K562 (cell line): ENCODE measurements at places on chromosomes 12 and 14. TPM values are rescaled to one million over a fixed set of nuclear protein-coding genes. Genes with fewer than 3 reads are reported as not detected.

DNA sequence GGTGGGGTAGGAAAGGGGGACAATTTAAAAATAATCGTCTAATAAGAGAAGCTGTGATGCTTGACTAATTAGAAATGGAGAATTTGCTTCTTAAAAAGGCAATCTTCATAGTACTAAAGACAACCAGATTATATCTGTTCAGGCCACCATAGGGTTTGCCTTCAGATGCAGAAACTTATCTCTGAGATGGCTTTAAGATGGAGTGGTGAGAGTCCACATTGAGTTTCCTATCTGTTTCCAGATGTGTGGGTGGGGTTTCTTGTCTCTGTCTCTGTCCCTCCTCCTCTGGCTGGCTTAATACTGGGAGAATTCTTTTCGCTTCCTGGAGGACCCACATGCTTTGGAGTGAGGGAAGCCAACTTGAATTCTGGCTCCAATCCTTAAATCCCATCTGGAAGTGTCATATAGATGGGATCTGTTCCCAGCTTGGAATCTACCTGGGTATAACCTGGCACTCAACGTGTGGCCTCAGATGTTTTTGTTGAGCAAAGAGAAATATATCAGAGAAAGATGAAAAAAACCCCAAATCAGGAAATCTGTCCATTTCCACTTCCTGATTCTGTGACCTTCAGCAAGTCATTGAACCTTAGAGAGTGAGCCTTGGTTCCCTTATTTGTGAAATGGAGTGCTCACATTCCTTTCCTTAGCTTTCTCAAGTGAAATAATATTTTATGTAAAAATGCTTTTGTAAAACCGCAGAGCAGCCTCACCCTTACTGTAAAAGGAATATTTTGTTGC, 66.4 kb downstream of the CHST11 start:
- no peak for DNase-seq

DNA sequence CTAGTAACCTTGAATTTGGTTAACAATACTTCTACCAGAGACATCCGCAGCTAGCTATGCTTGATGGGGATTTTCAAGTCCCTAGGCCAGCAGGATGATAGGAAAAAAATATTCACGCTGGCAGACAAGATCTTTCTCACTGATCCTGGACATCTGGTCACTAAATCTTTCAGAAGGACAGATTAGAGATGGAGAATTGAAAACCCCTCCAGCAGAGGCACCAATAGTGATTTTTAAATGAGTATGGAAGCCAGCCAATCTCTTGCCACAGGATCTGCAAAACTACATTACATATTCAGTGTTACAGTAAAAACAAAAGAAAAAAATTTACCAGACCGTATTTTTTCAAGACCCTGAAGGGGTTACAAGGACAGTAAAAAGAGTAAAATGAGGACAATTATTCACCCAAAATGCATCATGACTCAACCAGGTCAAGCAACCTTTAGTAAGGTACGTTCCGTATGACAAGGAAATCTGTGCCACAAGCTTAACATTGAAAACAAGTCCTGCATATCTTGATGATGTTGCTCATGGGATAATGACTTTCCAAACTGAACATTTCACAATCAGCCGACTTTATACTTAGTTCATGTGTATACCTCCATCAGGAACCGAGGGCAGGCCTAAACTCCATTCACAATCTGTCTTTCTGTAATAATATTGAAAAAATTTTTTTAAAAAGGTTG, 239.5 kb downstream of the GXYLT1 start:
- DNase-seq = no peak

- DNase-seq = no peak
Observed at GRCh38 chr14:56805992-56806727, 4.1 kb downstream of the OTX2 start.

- DNase-seq = no peak
Observed at GRCh38 chr14:57171903-57172302, 96.8 kb downstream of the EXOC5 start.

DNA sequence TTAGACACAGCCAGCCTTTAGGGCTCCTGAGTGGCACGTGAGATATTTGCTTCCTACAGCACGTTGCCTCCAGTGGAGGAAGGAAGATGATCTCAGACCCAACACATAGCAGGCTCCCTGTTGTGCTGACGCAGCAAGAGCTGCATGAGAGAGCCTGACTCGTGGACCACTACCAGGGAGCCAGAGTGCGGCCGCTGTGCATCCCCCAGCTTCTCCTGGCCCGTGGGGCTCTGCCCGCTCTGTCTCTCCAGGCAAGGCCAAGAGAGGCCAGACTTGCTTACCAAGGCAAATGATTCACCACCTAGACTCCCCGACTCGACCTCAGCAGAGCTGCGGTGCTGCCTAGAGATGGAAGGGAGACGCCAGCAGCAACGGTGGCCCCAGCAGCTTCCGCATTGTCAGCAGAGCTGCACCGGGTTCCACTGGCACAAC, 37.5 kb downstream of the MAP3K9 start:
- no peak for DNase-seq

DNA sequence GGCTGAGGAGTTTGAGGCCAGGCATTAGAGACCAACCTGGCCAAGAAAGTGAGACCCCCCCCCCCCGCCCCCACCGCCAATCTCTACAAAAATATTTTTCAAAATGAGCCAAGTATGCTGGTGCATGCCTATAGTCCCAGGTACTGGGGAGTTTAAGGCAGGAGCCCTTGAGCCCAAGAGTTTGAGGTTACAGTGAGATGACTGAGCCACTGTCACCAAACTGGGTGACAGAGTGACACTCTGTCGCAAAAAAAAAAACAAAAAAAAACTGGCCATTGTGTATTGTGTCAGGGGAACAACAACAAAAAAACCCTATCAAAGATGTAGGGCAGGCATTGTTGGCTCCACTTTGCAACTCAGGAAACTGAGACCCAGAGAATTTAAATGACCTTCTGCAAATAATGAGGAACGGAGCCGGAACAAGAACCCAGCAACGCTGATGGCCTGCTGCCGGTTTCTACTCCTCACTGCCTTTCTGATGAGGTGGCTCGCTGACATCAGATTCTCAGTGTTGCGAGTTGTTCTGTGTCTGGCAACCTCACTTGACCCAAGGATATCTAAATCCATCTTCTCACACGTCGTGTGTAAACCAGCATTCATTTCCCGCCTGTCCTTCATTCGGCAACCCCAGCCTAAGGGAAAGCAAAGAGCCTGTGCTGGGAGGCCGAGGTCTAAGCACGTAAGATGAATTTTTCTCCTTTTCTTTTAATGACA, 195.2 kb upstream of the CRY1 start:
- no peak for DNase-seq

DNA sequence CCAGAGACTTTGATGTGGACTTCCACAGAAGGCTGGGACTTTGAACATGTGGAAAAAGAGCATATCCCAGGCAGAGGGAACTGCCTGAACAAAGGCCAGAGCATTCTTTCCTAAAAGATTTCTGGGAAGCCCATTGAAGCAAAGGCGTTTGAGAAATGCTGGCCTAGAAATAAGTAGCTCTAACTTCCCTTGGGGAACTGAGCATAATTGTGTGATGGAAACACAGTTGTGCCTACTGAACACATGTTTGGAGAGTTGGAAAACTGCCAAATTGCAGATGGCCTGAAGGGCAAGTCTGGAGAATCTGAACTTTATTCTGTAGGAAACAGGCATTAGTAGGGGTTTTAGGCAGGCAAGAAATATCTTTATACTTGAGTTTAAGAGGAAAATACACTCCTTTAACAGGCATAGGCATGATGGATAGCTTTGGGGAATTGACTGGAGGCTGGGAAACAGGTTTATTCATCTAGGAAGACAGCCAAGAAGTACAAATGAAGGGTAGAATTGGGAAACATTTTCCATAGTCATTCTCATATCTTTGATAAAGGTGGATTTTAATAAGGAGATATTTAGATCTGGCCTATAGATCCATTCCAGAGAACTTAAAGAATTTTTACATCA, 134.1 kb downstream of the TPH2 start:
- DNase-seq = no peak

- DNase-seq = no peak
Observed at GRCh38 chr14:101255765-101256125, 305.6 kb upstream of the DIO3 start.

DNA sequence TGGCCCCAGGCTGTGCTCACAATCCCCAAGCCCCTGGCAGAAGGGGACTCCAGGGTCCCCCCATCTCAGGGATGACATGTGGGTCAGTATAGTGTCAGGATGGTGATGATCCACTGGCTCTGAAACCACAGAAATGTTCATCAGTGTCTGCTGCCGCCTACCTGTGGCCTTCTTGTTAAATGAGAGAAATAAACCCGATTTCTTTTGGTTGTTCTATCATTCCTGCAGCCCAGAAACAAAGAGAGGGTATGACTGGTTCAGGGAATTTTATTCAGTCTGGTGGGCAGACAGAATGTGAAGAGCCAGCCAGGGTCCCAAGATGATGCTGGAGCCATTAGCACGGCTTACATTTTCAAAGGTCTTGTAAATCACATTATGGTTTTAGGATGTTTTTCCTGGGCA, 86.6 kb downstream of the CRADD start:
- DNase-seq = no peak

DNA sequence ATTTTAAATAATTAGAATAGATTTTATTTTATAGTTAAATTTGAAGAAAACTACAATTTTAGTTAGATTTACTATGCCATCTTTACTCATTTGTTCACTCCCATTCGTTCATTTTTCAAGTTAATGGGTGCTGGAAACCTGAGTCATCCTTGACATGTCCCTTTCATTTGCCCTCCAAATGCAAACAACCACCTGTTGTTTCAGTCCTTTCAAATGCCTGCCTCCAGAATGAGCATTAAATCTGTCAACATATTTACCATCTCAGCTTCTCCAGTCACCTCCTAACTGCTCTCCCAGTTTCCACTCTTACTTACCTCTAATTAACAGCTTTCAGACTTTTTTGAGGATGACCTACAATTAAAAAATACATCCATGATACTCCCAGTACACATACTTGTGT, 375.5 kb downstream of the RAD51B start:
- no peak for DNase-seq

DNA sequence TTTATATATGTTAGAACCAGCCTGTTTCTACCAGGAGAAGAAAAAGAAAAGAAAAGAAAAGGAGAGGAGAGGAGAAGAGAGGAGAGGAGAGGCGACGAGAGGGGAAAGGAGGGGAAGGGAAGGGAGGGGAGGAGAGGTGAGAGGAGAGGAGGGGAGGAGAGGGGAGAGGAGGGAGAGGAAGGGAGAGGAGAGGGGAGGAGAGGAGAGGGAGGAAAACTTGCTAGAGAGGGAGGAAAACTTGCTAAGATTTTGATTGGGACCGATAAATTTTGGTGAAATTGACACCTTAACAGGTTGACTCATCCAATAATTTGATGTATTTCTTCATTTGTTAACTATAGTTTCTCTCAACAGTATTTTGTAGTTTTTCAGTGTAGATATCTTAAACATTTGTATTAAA, 164.0 kb upstream of the SYT1 start:
- DNase-seq = no peak

GRCh38 chr14:53929871-53930715, 26.5 kb downstream of the BMP4 start:
- DNase-seq = peak; percentile 13

- no peak for DNase-seq
Observed at GRCh38 chr12:50397117-50397650, 775 bp upstream of the FAM186A start.

GRCh38 chr12:95736631-95737030, 53.9 kb downstream of the NTN4 start:
- no peak for DNase-seq

- peak; percentile 11 for DNase-seq
Observed at GRCh38 chr12:93970900-93971688, 177.3 kb upstream of the PLXNC1 start.

The SLC24A4 gene
- not detected in 2 replicates for total RNA-seq

The KRT79 gene
- 0.09 and 0.27 TPM in 2 replicates for total RNA-seq

The MIA2 gene
- 10.4 and 12.8 TPM in 2 replicates for total RNA-seq

The NTN4 gene
- total RNA-seq = 0.13 TPM in 1 of 2 replicates, not detected in the other

The ADCY6 gene
- total RNA-seq = 0.87 and 1.0 TPM in 2 replicates

The JPH4 gene
- 0.13 TPM in 2 replicates for total RNA-seq

The TRPV4 gene
- not detected in 2 replicates for total RNA-seq
